ENCODE measurements at places on chromosomes 3 and 15. TPM values are rescaled to one million over a fixed set of nuclear protein-coding genes. Genes with fewer than 3 reads are reported as not detected.

GRCh38 chr15:96035635-96036034, 294.9 kb upstream of the NR2F2 start:
- no peak overlapping the region for H3K4me3 ChIP-seq
- DNase-seq, result no peak
- no peaks in the 10 kb centered on the region for H3K4me1 ChIP-seq
- H3K27me3 ChIP-seq, result no peaks in the 10 kb centered on the region
- H3K36me3 ChIP-seq, result no peaks in the 10 kb centered on the region
- H3K27ac ChIP-seq, result no peak overlapping the region

Gene ABTB1
- 43.5 TPM for total RNA-seq

GRCh38 chr15:73704869-73705645, 20.9 kb downstream of the CD276 start:
- DNase-seq, result no peak
- H3K36me3 ChIP-seq, result peaks cover 76% of the 10 kb centered on the region
- no peaks in the 10 kb centered on the region for H3K27me3 ChIP-seq
- H3K27ac ChIP-seq, result no peak overlapping the region

DNA sequence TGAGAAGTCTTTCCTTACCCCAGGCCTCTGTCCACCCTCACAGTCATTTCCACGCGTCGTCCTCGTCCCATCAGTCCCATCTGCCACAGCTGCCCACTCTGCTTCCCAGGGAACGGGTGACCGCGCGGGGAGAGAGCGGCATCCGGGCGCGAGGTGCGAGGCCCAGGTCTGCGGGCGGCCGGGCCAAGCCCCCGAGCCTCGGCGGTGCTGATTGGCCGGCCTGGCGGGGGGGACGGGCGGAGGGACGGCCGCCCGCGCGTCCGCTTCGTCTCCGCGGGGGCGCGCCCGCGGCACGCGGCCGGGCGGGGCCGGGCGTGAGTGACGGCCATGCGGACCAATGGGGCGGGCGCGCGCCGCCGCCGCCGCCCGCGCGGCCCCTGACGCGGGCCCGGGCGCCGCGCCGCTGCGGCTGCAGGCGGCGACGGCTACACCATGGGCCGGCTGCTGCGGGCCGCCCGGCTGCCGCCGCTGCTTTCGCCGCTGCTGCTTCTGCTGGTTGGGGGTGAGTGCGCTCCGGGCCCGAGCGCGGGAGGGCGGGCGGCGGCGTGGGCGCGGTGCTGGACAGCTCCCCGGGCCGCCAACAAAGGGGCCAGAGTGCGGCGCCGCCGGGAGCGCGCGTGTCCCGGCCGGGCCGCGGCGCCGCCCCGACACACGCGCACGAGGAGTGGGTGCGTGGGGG, at the start of gene PODXL2:
TSS of gene PODXL2 (plus strand) at position 398 of the 679 bp plus-strand sequence. CDS start at position 433, 35 bp downstream.
- DNase-seq, result no peak

GRCh38 chr15:52733088-52733487, 53.9 kb upstream of the ATOSA start:
- no peak overlapping the region for H3K4me3 ChIP-seq
- H3K36me3 ChIP-seq, result no peaks in the 10 kb centered on the region
- no peaks in the 10 kb centered on the region for H3K27me3 ChIP-seq

Gene SLCO2A1
- total RNA-seq, result 10.2 TPM

DNA sequence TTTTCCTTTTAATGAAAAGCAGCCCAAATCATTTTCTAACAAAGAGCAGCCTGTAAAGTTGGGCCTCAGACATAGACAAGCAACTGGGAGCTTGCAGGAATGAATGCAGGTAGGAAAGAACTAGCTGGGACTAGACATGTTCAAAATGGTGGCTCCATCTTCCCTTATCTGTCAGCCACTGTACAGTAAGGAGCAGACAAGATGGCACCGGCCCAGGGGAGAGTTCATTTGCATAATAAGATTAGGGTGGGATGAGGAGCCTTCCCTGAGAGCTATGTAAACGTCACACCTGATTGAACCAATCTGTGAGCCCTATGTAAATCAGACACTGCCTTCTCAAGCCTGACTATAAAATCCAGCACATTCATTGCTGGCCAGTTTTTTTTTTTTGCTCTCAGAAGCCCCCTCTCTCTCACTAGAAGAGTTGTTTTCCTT, 59.7 kb upstream of the GK5 start:
- no peaks in the 10 kb centered on the region for H3K27me3 ChIP-seq
- H3K4me3 ChIP-seq, result no peak overlapping the region
- DNase-seq, result no peak

DNA sequence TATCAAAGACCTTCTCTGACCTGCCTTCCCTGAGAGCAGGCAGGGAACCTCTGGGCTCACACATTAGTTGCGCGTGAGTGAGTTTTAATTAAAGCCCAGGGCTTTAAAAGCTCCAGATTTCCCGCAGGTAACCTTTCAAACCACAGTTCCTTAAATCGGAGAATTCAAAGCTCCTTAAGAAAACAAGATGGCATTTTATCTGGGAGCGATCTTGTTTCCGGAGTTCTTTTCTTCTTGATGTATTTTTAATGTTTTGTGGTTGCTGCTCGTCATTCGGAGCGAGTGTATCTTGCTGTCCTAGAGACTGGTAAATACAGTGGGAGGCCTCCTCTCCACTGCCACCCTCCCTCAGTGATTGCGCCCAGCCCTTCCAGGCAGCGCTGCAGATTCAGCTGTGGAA, 284.3 kb downstream of the CLSTN2 start:
- no peak overlapping the region for H3K27ac ChIP-seq
- H3K4me1 ChIP-seq, result no peaks in the 10 kb centered on the region
- no peaks in the 10 kb centered on the region for H3K36me3 ChIP-seq
- no peak for DNase-seq

GRCh38 chr15:47954196-47954595, 166.6 kb upstream of the SLC24A5 start:
- no peaks in the 10 kb centered on the region for H3K36me3 ChIP-seq
- no peaks in the 10 kb centered on the region for H3K4me1 ChIP-seq
- H3K4me3 ChIP-seq, result no peak overlapping the region
- no peaks in the 10 kb centered on the region for H3K27me3 ChIP-seq

Gene ARRDC4
- 115 TPM for total RNA-seq

Gene HPS3
- total RNA-seq, result 13.7 TPM

DNA sequence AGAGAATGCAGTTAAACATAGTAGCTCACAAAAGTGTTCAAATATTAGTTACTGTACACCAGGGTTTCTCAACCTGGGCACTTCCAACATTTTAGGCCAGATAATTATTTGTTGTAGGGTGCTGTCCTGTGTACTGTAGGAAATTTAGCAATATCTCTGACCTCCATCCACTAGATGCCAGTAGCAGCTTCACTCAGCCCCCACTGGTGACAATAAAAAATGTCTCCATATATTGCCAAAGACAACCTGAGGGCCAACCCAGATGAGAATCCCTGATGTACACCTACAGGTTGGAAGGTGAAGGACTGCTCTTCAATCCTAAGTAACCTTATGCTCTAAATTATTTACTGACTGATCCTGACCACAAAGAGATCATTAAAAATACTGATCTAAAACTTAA, 32.5 kb downstream of the DCUN1D1 start:
- H3K27me3 ChIP-seq, result no peaks in the 10 kb centered on the region
- no peak overlapping the region for H3K27ac ChIP-seq
- no peak for DNase-seq
- no peaks in the 10 kb centered on the region for H3K4me1 ChIP-seq
- H3K36me3 ChIP-seq, result peaks cover 45% of the 10 kb centered on the region
- no peak overlapping the region for H3K4me3 ChIP-seq

- no peak overlapping the region for H3K27ac ChIP-seq
- no peak for DNase-seq
- no peaks in the 10 kb centered on the region for H3K36me3 ChIP-seq
- H3K27me3 ChIP-seq, result no peaks in the 10 kb centered on the region
Observed at GRCh38 chr15:63800739-63801138, 33.0 kb downstream of the HERC1 start.

Data from esophagus muscularis mucosa (tissue), 4 donors.